ENCODE measurements at places on chromosomes 7 and 10.

- DNase-seq: no peak
These were observed 334.7 kb upstream of the CHRM2 start for GRCh38 chr7:136533732-136534131.

DNA sequence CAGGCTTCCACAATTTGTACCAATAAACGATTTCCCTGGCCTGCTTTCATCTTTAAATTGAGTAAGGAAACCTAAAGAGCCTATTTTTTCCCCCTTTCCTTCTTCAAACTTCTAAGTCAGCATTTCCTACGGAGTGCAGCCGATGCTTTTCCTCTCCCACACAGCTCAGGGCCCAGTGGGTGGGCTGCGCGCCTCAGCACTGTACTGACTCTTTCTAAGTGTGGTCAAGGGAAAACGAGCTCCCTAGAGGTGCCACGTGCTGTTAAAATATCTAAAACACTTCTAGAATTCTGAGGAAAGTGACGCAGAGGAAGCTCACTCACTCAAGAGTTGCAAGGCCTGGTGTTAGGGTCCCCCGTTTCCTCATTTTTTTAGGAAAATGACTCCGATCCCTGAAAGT is 29.0 kb downstream of the STEAP1B start:
- no peak for DNase-seq

DNA sequence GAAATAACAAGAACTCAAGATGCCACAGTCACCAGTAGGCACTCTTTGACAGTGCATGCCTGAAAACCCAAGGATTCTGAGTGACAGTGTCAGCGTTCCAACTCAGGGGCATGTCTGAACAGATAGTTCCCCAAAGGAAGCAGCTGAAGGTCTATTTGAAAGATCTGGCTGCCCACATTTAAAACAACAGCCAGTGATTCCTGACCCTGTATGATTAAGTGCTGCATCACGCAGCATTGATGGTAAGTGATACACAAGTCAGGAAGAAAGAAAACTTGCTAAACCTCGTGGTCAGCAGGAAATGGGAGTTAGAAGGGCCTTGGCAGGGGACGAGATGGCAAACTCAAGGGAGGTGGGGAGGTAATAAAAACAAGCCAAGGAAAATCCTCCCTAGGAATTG is 1013.1 kb downstream of the TYW1 start:
- no peak for DNase-seq

GRCh38 chr7:95472581-95473161 is 13.1 kb upstream of the ASB4 start:
- no peak for DNase-seq

DNA sequence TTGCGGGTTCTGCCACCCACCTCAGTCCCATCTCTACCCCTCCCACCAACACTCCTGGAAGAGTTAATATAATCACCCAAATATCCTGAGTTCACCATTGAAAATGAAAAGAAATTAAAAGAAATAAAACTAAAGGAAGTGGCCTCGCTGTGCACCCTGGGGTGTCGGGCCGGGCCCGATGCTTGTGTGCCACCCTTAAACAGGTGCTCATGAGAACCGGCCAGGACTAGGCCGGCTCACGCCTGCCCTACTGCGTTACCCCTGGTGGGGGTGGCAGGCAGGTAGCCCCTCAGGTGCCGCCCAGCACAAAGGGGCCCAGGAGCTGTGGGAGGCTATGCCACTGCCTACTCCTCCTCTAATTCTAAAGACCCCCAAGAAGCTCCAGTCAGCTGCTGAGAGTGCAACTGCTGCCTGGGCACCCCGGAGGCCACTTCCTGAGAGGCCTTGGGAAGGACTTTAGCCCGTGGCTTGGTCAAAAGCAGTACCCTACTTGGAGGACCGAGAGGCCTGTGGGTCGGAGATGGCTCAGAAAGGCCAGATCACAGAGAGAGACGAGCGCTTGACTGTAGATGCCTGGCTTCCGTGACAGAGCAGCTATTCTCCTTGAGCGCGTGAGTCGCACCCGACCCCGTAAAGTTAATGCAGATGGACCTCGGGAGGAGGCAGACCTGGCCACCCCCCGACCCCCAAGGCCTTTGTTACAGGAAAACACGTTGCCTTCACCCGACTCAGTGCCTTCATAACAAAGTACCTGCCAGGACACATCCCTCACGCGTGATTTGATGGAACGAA is 51.0 kb upstream of the PPP2R2D start:
- DNase-seq: no peak

GRCh38 chr7:141375442-141375841 is 175.8 kb upstream of the AGK start:
- DNase-seq: no peak

GRCh38 chr10:26780793-26781601 is 79.8 kb downstream of the ABI1 start:
- no peak for DNase-seq

DNA sequence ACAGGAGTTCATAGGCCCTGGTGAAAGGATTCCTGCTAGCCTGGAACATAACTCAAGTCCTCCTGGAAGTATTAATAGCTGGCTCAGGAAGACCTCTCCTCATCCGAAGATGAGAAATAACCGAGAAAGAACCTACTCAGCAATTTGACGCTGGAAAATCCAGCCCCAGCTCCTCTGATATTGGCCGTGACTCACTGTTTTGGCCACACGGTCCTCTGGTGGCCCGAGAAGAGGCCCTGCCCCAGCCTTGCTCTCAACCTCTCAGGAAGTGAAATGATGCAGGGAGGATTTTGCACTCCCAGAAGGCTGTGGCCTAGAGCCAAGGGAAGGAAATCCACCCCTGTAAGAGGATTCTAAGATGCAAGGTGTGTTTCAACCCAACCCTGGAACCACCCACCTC is 121.6 kb downstream of the MTPAP start:
- no peak for DNase-seq

DNA sequence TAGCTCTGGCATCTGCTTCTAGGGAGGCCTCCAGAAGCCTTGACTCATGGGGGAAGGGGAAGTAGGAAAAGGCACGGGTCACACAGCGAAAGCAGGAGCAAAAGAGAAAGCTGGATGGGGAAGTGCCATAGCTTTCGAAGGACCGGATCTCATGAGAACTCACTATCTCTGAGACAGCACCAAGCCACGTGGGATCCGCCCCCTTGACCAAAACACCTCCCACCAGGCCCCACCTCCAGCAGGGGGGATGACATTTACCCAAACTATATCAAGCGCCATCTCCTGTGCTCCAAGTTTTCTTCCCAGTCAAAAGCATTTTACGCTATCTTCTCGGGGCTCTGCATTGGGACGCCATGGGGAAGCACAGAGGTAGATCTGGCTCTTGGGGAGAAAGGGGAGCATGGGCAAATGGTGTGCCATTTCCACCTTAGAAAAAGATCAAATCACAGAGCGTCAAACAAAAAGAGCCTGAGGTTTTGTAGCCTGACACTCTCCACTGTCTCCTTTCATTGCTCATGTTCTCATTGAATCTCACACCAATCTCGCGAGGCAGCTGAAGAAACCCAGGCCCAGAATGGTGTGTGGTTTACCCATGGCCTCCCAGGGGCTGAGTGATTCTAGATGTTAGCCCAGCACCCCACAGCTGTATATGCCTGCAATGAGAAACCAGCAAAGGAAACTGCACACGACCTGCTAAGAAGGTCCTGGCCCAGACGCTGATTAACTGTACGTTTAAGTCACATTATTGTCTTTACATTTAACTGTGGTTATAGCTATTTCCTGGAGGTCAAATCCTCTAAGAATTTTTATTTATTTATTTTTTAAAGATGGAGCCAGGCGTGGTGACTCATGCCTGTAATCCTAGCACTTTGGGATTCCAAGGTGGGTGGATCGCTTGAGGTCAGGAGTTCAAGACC is 8.1 kb upstream of the OLAH start:
- no peak for DNase-seq

DNA sequence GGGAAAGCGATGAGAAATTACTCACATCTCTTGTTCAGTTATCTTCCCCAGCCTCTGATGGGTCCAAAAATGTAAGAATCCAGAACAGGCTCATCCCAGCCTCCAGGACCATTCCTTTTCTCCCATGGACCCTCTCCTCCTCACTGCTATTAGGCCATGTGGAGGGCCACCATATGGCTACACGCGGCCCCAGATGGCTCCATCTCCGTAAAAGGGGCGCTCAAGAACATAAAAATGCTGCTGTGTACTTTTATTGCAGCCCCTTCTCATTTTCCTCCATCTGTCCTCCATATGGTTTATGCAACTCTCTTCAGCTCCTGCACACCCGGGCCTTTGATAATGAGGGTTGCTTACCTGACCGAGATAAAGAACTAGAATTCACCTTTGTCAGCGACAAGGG is 166.2 kb downstream of the RAPGEF5 start:
- DNase-seq: no peak

DNA sequence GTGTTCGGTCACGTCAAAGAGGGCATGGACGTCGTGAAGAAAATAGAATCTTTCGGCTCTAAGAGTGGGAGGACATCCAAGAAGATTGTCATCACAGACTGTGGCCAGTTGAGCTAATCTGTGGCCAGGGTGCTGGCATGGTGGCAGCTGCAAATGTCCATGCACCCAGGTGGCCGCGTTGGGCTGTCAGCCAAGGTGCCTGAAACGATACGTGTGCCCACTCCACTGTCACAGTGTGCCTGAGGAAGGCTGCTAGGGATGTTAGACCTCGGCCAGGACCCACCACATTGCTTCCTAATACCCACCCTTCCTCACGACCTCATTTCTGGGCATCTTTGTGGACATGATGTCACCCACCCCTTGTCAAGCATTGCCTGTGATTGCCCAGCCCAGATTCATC is 6.5 kb downstream of the PPIF start:
- no peak for DNase-seq

- DNase-seq: no peak
These were observed 465.5 kb downstream of the PHTF2 start for GRCh38 chr7:78264105-78264504.

DNA sequence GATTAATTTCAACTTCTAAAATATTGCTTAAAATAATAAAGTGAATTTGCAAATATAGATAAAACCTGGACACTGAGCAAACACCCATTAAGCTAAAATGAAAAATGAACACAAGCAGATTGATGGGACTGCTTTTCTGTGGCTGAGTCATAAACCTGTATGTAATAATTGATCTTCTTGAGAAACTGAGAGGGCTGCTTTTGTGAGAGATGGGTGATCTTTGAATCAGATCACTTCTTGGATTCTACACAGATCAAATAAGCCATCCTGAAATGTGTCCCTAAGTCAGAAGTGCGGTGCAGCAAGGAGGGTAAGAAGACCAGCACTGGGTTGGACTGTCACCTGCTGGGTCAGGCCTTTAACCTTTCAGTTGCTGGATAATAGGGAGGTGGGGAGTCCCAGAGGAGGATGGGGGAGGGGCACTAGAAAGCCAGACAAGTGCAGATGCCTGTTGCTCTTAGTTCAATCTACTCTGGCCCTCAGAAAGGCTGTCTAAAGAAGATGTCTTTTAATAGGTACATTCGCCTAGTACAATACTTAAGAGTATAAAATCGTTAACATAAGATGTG is 178.2 kb upstream of the NAMPT start:
- DNase-seq: no peak

- DNase-seq: no peak
These were observed 181.1 kb upstream of the ASAH2 start for GRCh38 chr10:50432211-50433009.
